MCF 10A (cell line): ENCODE measurements at places on chromosomes 7 and 10.

- peaks cover 25% of the 10 kb centered on the region for H3K27me3 ChIP-seq
- no peaks in the 10 kb centered on the region for H3K4me1 ChIP-seq
- H3K36me3 ChIP-seq = no peaks in the 10 kb centered on the region
- H3K27ac ChIP-seq = no peak overlapping the region
Observed at GRCh38 chr7:83849131-83849530, 200.2 kb upstream of the SEMA3E start.

GRCh38 chr10:105509517-105509916 lies 868.4 kb downstream of the SORCS3 start:
- H3K27ac ChIP-seq = no peak overlapping the region
- no peaks in the 10 kb centered on the region for H3K36me3 ChIP-seq
- no peak overlapping the region for H3K4me3 ChIP-seq
- DNase-seq = peak; percentile 6

DNA sequence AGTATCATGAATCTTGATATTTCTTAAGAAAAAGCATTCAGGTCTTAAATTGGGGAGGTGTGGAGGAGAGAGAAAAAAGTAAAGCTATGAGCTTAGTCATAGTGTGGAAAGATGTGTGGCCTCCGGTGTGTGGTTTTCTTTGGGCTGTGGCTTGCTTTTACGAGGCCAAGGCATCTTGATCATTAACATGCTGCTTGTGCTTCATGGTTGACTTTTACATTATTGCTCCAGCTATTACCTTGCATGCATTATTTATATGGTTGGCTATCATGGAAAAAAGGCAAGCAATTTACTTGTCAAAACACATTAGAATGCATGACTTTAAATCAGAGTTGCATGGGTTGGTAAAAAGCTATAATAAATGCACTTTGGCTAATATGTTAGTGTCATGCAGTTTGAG lies 300.7 kb upstream of the ADARB2 start:
- no peak for DNase-seq
- H3K36me3 ChIP-seq = no peaks in the 10 kb centered on the region
- H3K27ac ChIP-seq = no peak overlapping the region
- no peaks in the 10 kb centered on the region for H3K27me3 ChIP-seq
- no peak overlapping the region for H3K4me3 ChIP-seq
- H3K4me1 ChIP-seq = no peaks in the 10 kb centered on the region

DNA sequence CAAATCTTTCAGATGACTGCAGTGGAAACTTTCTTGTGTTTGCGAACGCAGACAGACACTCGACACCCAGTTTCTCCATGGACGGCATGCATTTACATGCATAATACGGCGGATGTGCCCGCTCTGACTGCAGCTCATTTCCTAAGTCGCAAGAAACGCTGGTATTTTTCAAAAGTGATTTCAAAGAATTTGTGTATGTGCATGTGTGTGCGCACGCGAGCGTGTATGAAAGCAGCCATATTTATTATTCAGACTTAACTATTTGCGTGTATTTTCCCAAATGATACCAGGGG lies 436.5 kb upstream of the MGMT start:
- H3K27ac ChIP-seq = no peak overlapping the region
- peaks cover 6% of the 10 kb centered on the region for H3K4me1 ChIP-seq
- no peaks in the 10 kb centered on the region for H3K36me3 ChIP-seq
- H3K4me3 ChIP-seq = no peak overlapping the region
- DNase-seq = no peak
- peaks cover 45% of the 10 kb centered on the region for H3K27me3 ChIP-seq

- H3K27ac ChIP-seq = no peak overlapping the region
- no peaks in the 10 kb centered on the region for H3K4me1 ChIP-seq
- H3K36me3 ChIP-seq = no peaks in the 10 kb centered on the region
- DNase-seq = no peak
- no peak overlapping the region for H3K4me3 ChIP-seq
Observed at GRCh38 chr10:61589547-61590243, 73.0 kb upstream of the CABCOCO1 start.

DNA sequence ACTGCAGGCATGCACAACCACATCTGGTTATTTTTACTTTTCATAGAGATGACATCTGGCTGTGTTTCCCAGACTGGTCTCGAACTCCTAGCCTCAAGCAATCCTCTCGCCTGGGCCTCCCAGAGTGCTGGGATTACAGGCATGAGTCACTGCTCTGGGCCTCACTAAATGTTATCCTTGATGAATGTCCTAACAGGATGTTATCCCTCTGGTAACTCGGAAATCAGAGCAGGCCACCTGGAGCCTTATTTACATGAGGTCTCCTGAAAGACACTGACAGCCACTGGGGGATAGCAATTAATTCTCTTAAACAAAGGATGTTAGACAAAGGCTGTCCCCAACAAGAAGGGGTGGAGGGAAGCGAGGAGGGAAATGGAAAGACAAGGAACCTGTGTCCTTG lies 4.5 kb upstream of the ZNF438 start:
- no peak overlapping the region for H3K4me3 ChIP-seq
- peaks cover 18% of the 10 kb centered on the region for H3K4me1 ChIP-seq
